ENCODE measurements at places on chromosomes 16 and 17.

DNA sequence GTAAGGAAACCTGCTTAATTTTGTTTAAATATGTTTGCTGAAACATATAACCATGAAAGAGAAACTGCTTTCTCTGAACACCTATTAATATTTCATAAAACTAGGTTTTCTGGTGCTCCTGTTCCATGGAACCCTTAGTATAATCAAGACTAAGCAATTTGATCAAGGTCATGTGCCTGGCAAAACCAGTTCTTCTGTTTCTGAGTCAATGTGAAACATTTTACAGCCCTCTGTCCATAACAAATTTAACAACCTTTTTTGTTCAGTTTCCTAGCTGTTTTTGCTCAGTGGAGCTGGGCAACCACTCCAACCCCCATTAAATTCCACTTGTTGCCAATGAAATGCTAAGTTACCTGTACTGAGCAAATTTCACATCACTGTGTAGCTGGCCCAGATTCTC lies 344.0 kb downstream of the CA10 start:
- DNase-seq: no peak

GRCh38 chr17:12070561-12070960 lies 49.9 kb downstream of the MAP2K4 start:
- no peak for DNase-seq

- no peak for DNase-seq
Measured at GRCh38 chr16:11627292-11627663, 40.6 kb upstream of the LITAF start.

- no peak for DNase-seq
Measured at GRCh38 chr16:81842564-81843242, 63.6 kb downstream of the PLCG2 start.

- no peak for DNase-seq
Measured at GRCh38 chr16:74922150-74923138, 62.5 kb downstream of the WDR59 start.

Data from stimulated activated CD4-positive, alpha-beta T cell treated with anti-CD3 and anti-CD28 coated beads, TNF-alpha, amount 100 ng/mL, for 24 hours (primary cell).